Myometrial cell (primary cell): ENCODE measurements at places on chromosomes 4 and X. TPM values are rescaled to one million over a fixed set of nuclear protein-coding genes. Genes with fewer than 3 reads are reported as not detected.

Gene IGSF1
- total RNA-seq = not detected in 2 replicates

Gene PHKA2
- 12.4 and 21.6 TPM in 2 replicates for total RNA-seq

Gene GPR143
- total RNA-seq = 0.29 and 0.53 TPM in 2 replicates

Gene PAGE2B
- total RNA-seq = not detected in 2 replicates

Gene POLN
- total RNA-seq = under 0.01 and 0.18 TPM in 2 replicates

Gene KLHL13
- total RNA-seq = 5.2 and 6.0 TPM in 2 replicates

Gene CT45A6
- total RNA-seq = not detected in 2 replicates

Gene TMEM156
- total RNA-seq = 1.4 and 2.0 TPM in 2 replicates

Gene GABRA4
- total RNA-seq = not detected in 2 replicates

Gene PRKG2
- total RNA-seq = 1.4 and 4.6 TPM in 2 replicates

Gene SLITRK4
- not detected in 2 replicates for total RNA-seq

Gene SCRG1
- 0.29 TPM in 1 of 2 replicates, not detected in the other for total RNA-seq

Gene TLR6
- 0.58 and 2.7 TPM in 2 replicates for total RNA-seq

Gene GLUD2
- total RNA-seq = 0.29 and 0.53 TPM in 2 replicates

Gene PCDH18
- total RNA-seq = 65.7 and 88.6 TPM in 2 replicates

Gene PABPC1L2B
- not detected in 2 replicates for total RNA-seq

Gene HSFX2
- not detected in 2 replicates for total RNA-seq

Gene CTAG2
- not detected in 2 replicates for total RNA-seq

Gene DTHD1
- not detected in 2 replicates for total RNA-seq

Gene PLAC1
- total RNA-seq = 2.0 and 3.7 TPM in 2 replicates

Gene SRPK3
- total RNA-seq = 0.35 TPM in 1 of 2 replicates, not detected in the other

Gene FGFBP2
- total RNA-seq = not detected in 2 replicates

Gene TLR10
- total RNA-seq = not detected in 2 replicates

Gene GABRB1
- total RNA-seq = not detected in 2 replicates

Gene KIT
- total RNA-seq = 0.58 TPM in 1 of 2 replicates, not detected in the other

Gene GLOD5
- not detected in 2 replicates for total RNA-seq

Gene MGAT4D
- not detected in 2 replicates for total RNA-seq

Gene ATP2B3
- not detected in 2 replicates for total RNA-seq

Gene FABP2
- not detected in 2 replicates for total RNA-seq

Gene MAGEE2
- not detected in 2 replicates for total RNA-seq

Gene TLR1
- total RNA-seq = 1.2 and 1.9 TPM in 2 replicates

Gene EDNRA
- total RNA-seq = 0.71 and 0.86 TPM in 2 replicates

Gene ERAS
- total RNA-seq = not detected in 2 replicates

Gene LRIT3
- not detected in 2 replicates for total RNA-seq

Gene STATH
- total RNA-seq = not detected in 2 replicates

Gene HSFX3
- not detected in 2 replicates for total RNA-seq

Gene NWD2
- total RNA-seq = not detected in 2 replicates

Gene AKAP4
- not detected in 2 replicates for total RNA-seq

Gene COL4A6
- total RNA-seq = 26.1 and 30.6 TPM in 2 replicates

Gene PABPC5
- 1.2 TPM in 2 replicates for total RNA-seq

Gene FMR1NB
- total RNA-seq = not detected in 2 replicates

Gene TEX13C
- not detected in 2 replicates for total RNA-seq

Gene GSX2
- not detected in 2 replicates for total RNA-seq

Gene GPR50
- not detected in 2 replicates for total RNA-seq

Gene IBSP
- not detected in 2 replicates for total RNA-seq

Gene CLCN4
- under 0.01 and 0.53 TPM in 2 replicates for total RNA-seq

Gene RBM47
- total RNA-seq = 0.86 and 1.2 TPM in 2 replicates
